ENCODE measurements at places on chromosomes 12 and 14.

DNA sequence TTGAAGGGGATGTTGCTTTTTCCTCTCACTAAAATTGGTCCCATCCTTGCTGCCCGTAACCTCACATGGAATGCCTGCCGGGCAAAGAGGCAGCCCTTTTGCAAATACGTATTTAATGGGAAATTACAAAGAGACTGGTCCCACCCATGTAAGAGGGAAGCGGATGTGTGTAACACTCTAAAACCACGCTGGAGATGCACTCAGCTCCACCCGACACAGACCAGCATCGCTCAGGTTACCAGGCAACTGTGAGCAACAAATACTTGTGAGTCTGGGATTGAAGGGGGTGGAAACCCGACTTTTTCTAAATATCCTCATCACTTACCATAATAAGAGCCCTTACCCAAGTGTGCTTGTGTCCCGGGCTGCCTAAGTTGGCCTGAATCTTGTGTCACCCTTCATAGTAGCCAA, 47.7 kb downstream of the ELK3 start:
- no peak for DNase-seq

- DNase-seq = no peak
Observed at GRCh38 chr14:50860478-50861086, 11.3 kb upstream of the ABHD12B start.

GRCh38 chr14:60235440-60235839, 13.6 kb upstream of the PPM1A start:
- no peak for DNase-seq

DNA sequence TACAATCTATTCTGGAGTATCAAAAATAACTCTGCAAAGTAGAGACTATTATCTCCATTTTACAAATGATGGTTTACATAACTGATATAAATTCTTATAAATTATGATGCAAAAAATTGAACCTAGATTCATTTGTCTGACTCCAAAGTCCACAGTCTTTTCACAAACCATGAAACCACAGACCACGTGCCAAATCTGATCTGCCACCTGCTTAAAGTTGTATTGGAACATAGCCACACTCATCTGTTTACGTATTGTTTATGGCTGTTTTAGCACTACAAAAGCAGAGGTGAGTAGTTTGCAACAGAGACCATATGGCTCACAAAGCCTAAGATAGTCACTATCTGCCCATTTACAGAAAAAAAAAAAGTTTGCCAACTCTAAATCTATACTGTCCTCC, 105.3 kb downstream of the KCNH5 start:
- DNase-seq = no peak

DNA sequence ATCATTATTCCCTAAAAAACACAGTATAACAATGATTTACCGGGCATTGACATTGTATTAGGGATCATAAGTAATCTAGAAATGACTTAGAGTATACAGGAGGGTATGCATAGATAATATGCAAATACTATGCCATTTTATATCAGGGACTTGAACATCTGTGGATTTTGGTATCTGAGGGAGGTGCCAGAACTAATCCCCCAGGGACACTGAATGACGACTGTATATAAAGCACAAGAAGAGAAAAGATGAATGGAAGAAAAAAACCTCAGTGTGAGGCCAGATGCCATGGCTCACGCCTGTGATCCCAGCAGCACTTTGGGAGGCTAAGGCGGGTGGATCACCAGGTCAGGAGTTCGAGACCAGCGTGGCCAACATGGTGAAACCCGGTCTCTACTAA, 25.5 kb upstream of the COX6A1 start:
- no peak for DNase-seq

DNA sequence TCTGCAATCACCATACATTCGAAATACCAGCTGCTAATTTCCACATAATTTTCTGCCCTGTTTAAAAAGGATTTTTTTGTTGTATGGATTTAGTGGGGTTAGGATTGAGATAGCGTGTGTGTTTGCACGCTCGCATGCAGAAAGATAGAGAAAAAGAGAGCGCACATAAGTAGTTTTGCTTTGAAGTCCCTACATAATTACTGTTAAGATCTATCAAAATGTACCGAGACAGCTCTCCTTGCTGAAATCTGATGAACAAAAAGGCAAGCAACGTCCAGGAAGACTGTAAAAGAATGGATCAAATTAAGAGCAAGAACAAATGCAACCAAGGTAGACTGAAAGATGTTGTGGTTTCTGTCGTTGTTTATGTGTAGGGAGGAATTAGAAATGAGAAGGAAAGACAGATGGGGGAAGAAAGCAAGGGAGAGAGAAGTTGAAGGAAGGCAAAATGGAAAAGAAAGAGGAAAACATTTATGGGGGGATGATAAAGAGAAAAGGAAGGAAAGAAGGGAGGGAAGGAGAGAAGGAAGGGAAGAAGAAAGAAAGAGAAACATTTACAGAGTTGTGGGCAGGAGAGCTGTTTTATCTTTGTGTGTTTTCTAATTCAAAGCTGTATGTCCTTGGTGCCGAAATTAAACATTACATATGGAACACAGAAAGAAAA, 522.3 kb downstream of the MED13L start:
- no peak for DNase-seq

DNA sequence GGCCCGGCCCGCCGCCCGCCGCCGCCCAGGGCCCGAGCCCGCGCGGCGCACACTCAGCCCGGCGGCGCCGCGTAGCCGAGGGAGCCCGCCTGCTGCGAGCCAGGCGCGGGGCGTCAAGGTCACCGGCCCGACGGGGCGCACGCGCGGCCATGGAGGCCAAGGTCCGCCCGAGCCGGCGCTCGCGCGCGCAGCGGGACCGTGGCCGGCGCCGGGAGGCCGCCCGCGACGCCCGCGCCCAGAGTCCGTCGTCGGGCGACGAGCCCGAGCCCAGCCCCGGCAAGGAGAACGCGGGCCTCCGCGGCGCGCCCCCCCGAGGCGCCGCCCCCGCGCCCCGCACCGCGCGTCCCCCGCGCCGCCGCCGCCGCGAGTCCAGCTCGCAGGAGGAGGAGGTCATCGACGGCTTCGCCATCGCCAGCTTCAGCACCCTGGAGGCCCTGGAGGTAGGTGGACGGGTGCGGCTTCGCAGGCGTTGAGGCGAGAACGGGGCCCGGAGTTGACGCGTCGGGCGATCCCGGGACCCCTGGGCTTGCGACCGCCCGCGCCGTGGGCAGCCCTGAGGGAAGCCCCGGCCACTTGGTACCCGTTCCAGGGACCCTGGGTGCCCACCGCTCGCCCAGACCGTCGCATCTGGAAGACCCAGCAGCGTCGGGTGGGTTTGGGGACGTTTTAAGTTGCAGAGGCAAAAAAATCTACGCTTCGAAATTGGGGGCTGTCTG, 629 bp downstream of the FBRSL1 start:
- no peak for DNase-seq

DNA sequence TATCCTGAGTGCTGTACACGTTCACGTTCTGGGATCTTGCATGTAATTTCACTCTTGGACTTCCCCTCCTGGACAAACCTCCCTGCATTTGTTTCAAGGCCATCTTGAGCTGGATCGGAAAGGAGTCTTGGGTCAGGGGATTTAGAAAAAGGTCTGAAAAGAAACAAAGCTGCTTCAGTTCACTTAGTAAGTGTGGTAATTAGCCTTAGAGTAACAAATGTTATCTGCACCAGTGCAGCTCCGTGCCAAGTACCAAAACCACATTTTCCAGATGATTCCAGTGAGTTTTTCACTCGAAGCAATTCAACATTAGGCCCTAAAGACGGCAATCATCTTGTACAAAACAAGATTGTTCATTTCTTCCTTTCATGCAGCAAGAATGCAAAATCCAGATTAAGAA, 39.4 kb upstream of the ATXN2 start:
- DNase-seq = no peak

GRCh38 chr12:130421896-130422295, 84.2 kb downstream of the PIWIL1 start:
- no peak for DNase-seq

GRCh38 chr12:7832059-7832696, 40.5 kb downstream of the SLC2A14 start:
- DNase-seq = no peak

- no peak for DNase-seq
Observed at GRCh38 chr12:71551529-71551928, 111.9 kb downstream of the LGR5 start.

DNA sequence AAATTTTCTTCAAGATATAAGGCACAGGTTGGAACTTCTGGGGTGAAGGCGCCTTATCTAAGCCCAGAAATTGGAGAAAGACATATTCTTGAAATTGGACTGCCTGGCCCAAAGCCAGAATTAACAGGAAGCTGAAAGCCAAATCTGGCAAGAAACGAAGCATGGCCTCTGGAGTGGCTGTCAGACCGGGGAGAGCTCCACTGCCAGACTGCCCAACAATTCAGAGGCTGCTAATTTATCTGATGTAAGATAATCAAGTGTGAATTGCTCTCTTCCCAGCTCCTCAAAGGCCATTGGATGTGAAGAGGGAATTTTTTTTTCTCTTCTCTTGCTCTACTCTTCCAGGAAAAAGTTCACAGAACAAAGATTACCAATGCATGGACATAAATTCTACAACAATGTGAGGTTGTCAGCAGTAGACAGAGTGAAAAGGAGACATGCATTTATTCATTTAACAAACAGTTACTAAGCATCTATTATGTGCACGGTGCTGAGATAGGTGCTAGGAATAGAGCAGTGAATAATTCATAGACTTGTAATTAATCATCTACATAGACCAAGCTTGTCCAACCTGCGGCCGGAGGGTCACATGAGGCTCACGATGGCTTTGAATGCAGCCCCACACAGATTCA, at the start of gene GDF3:
TSS of gene GDF3 (minus strand) at position 210 of the 632 bp plus-strand sequence. CDS start at position 163, 47 bp downstream.
- DNase-seq = no peak

- DNase-seq = no peak
Observed at GRCh38 chr12:2332236-2332635, 279.4 kb downstream of the CACNA1C start.

- no peak for DNase-seq
Observed at GRCh38 chr12:58365087-58365390, 423.7 kb downstream of the ATP23 start.

DNA sequence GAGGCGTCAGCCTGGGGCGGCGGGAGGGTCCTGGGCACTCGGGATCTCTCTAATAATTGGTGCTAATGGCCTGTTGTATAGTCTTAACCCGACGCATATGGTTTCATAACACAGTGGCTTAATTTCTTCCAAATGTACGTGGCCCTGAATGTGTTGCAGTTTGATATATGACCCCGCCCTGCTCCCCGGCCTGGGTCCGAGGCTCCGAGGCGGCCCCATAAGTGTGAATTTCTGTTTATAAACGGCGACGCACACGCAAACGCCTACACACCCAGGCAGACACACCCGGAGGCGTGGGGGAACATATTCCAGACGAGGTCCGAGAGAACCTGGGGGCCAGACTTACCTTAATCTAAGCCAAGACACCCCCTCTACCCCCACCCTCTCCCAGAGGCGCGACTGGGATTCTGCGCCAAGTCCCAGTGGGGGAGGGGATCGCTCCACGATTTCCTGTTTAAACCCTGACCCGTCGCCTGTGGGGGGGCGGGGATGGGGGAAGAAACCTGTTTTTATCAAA, 9.7 kb upstream of the HOXC6 start:
- DNase-seq = no peak

GRCh38 chr12:75747572-75748021, 236.2 kb upstream of the KRR1 start:
- DNase-seq = no peak

GRCh38 chr12:89299417-89299816, 52.9 kb downstream of the DUSP6 start:
- DNase-seq = no peak
